Forelimb muscle (tissue), 1 donor: ENCODE measurements at places on chromosomes 5 and 9.

GRCh38 chr9:124501771-124502320 lies 5.4 kb downstream of the NR5A1 start:
- DNase-seq, result no peak

DNA sequence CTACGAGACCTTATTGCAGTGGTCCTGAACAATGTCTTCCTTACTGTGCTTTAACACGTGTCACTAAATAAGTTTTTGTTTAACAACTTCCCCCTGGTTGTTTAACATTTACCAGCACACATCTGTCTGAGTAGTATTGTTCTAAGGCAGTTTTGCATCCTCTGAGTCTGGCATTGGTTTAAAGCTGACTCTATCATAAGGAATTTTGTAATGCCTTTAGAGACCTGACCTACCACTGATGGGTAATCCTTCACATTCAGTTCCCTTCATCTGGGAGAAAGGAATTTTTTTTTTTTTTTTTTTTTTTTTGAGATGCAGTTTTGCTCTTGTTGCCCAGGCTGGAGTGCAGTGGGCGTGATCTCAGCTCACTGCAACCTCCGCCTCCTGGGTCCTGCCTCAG lies 20.0 kb upstream of the PCAT7 start:
- DNase-seq, result no peak

DNA sequence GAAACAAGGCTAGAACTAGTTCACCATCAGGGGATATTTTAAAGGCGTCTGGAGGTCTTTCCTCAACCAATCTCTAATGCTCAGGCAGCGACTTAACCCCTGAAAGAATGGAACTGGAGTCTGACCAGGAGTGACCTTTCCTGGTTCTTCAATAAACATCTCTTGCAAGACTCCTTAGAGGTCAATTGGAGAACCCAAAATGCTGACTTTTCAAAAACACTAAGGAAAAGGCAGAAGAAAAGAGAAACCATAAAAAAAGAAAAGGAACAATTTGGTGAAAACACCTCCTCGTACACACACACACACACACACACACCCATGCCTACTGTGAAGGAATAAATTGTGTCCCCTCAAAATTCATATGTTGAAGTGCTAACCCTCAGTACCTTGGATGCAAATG lies 12.3 kb downstream of the TIMD4 start:
- no peak for DNase-seq

DNA sequence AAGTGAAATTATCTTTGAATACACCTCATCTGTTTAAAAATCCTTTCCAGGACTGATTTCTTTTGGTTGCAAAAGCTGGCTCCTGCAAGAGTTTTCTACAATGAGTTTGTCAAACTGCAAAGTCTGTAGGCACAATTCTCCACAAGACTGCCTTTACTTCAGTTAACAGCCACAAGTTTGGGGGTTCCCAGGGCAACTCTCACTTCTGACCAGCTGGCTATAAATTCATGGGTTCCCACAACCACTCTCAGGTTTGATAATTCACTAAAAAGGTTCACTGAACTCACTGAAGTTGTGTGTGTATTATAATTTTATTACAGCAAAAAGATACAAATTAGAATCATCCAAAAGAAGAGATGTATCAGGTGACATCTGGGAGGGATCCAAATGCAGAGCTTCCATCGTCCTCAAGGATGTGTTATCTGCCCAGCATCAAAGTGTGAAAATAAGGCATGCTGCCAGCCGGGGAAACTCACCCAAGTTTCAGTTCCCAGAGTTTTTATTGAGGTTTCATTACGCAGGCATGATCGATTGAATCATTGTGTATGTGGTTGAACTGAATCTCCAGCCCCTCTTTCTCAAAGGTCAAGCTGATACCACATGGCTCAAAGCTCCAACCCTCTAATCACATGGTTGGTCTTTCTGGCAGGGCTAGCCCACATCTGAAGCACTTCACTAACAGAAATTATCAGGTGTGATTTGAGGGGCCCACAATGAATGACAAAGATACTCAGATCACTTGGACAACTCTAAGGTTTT lies 19.0 kb upstream of the PSIP1 start:
- no peak for DNase-seq
